Tibial nerve (tissue), 4 donors: ENCODE measurements at places on chromosomes 4 and X. TPM values are rescaled to one million over a fixed set of nuclear protein-coding genes. Genes with fewer than 3 reads are reported as not detected.
A peak's percentile ranks its signal among the peaks of the same experiment; 100 is the strongest.

- peak overlapping the region; percentile 25 for H3K27ac ChIP-seq
- no peaks in the 10 kb centered on the region for H3K4me1 ChIP-seq
- no peaks in the 10 kb centered on the region for H3K27me3 ChIP-seq
- DNase-seq = no peak
- no peak overlapping the region for H3K4me3 ChIP-seq
Observed at GRCh38 chr4:124030147-124030546, 633.6 kb downstream of the SPRY1 start.

GRCh38 chr4:152964335-152964734, 28.2 kb downstream of the FHDC1 start:
- DNase-seq = no peak
- no peaks in the 10 kb centered on the region for H3K27me3 ChIP-seq
- H3K36me3 ChIP-seq = no peaks in the 10 kb centered on the region
- H3K4me1 ChIP-seq = peaks cover 21% of the 10 kb centered on the region

Gene SERPINA7
- total RNA-seq = not detected

GRCh38 chr4:147578593-147578992, 38.6 kb upstream of the TMEM184C start:
- no peak overlapping the region for H3K4me3 ChIP-seq
- no peak for DNase-seq

GRCh38 chr4:17230727-17231126, 281.2 kb downstream of the QDPR start:
- DNase-seq = no peak
- H3K4me1 ChIP-seq = peaks cover 12% of the 10 kb centered on the region
- no peaks in the 10 kb centered on the region for H3K27me3 ChIP-seq
- H3K27ac ChIP-seq = no peak overlapping the region

DNA sequence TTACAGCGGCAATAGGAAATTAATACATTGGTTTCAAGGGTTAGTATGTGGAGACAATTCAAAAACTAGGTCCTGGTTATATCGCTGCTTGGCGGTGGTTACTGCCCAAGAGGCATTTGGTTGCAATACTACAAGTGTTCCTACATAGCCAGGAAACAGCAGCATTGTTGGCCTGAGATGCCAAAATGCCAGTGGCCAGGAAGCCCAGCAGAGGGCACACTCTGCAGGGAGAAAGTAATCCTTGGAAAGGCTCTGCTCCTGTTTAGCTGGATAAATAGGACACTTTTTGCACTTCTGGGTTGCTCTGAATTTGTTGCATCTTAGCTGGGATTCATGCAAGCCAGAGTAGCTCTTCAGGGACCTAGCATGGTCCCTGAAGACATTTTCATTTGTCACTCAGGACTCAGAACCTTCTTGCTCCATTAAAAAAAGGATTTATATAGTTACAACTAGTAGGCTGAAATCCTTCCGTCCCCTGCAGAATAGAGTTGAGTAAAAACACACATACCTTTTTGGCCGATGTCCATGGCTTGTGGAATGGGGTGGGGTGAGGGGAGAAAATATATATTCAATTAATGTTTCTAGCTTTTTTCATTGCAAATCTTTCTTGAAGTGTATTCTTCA, 8.1 kb upstream of the GPR119 start:
- no peak overlapping the region for H3K4me3 ChIP-seq
- peaks cover 22% of the 10 kb centered on the region for H3K27me3 ChIP-seq
- H3K36me3 ChIP-seq = no peaks in the 10 kb centered on the region
- no peak overlapping the region for H3K27ac ChIP-seq

DNA sequence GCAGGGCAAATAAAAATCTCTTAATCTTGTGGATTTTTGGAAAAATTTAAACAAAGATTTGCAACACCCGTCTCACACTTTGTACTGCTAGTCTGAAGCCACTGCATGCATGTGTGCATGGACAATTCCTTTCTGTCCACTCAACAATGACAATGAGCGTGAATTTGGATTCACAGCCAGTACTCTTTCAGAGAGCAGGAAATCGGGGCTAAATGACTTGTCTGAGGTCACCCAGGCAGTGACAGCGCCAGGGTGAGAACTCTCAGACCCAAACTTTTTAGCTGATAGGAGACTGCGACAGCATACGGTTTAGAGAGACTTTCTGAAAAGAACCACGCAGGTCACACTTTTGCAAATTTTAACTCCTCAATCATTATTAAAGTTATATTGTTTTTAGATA, 90.9 kb downstream of the ZNF827 start:
- H3K27ac ChIP-seq = no peak overlapping the region
- H3K27me3 ChIP-seq = no peaks in the 10 kb centered on the region
- H3K36me3 ChIP-seq = no peaks in the 10 kb centered on the region
- DNase-seq = no peak

Gene FAM149A
- total RNA-seq = 7.8 TPM

DNA sequence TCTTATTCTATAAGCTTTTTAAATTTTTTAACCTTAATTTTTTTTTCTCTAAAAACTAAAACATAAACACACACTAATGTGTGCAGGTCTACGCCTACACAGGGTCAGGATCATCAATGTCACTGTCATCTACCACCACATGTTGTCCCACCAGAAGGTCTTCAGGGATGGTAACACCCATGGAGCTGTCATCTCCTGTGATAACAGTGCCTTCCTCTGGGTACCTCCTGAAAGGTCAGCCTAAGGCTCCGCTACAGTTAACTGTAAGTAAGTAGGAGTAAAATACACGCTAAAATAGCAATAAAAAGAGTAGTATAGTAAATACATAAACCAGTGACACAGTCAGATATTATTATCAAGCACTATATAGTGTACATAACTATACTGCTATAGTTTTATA, 45.9 kb upstream of the GPRIN3 start:
- H3K4me3 ChIP-seq = no peak overlapping the region
- H3K27ac ChIP-seq = no peak overlapping the region
- no peaks in the 10 kb centered on the region for H3K4me1 ChIP-seq
- no peaks in the 10 kb centered on the region for H3K36me3 ChIP-seq
- no peak for DNase-seq
- no peaks in the 10 kb centered on the region for H3K27me3 ChIP-seq

- no peak overlapping the region for H3K4me3 ChIP-seq
- H3K4me1 ChIP-seq = no peaks in the 10 kb centered on the region
- H3K36me3 ChIP-seq = peaks cover 22% of the 10 kb centered on the region
- H3K27me3 ChIP-seq = no peaks in the 10 kb centered on the region
- no peak overlapping the region for H3K27ac ChIP-seq
Observed at GRCh38 chr4:2371765-2372487, 46.5 kb downstream of the ZFYVE28 start.

Gene KCNIP4
- not detected for total RNA-seq

Gene SETD7
- total RNA-seq = 70.4 TPM

Gene TEX13B
- total RNA-seq = not detected

Gene FRMPD4
- total RNA-seq = 0.30 TPM

- H3K27me3 ChIP-seq = no peaks in the 10 kb centered on the region
- no peak overlapping the region for H3K27ac ChIP-seq
- H3K4me1 ChIP-seq = peaks cover 6% of the 10 kb centered on the region
- DNase-seq = no peak
Observed at GRCh38 chr4:120071192-120071795, 4.6 kb upstream of the MAD2L1 start.
